Activated CD8-positive, alpha-beta memory T cell treated with anti-CD3 and anti-CD28 coated beads, Interleukin-2, amount 50 U/mL, for 4 hours (primary cell): ENCODE measurements at places on chromosomes 5 and 9.
A peak's percentile ranks its signal among the peaks of the same experiment; 100 is the strongest.

DNA sequence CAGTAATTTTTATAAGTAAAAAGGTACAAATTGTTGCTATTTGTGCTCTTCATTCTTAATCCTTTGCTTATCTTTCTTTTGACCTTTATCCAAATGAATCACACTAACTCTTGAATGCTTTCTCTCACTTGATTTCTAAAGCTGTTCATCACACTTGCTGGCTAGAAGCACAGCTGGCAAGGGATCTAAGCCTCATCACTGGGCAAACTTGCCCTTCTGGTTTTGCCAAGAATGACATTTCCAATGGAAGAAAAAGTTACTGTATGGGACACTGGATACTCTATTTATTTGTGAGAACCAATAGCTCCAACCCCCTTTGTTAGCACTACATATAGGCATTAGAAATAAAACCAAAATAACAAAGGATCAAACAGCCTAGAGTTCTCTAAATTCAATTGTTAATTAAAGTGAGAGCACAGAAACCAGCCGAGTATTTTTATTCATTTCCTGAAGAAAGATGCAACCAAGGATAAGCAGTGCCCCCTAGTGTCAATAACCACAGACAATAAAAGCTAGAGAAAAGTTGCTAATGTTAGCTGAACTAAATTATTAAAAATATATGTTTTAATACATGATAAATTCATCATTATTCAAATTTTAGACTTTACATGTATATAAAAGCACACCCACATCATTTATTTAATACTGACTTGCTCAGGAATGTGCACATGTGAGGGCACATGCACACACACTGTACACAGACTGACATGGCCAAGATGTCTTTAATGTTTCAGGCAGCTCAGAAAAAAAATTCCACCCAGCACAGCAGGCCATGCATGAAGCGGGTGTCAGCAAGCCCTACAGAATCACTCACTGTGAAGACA, 59.8 kb upstream of the POU5F2 start:
- no peak for DNase-seq

- DNase-seq = no peak
These were observed 5.3 kb upstream of the ZNF782 start for GRCh38 chr9:96859461-96860198.

DNA sequence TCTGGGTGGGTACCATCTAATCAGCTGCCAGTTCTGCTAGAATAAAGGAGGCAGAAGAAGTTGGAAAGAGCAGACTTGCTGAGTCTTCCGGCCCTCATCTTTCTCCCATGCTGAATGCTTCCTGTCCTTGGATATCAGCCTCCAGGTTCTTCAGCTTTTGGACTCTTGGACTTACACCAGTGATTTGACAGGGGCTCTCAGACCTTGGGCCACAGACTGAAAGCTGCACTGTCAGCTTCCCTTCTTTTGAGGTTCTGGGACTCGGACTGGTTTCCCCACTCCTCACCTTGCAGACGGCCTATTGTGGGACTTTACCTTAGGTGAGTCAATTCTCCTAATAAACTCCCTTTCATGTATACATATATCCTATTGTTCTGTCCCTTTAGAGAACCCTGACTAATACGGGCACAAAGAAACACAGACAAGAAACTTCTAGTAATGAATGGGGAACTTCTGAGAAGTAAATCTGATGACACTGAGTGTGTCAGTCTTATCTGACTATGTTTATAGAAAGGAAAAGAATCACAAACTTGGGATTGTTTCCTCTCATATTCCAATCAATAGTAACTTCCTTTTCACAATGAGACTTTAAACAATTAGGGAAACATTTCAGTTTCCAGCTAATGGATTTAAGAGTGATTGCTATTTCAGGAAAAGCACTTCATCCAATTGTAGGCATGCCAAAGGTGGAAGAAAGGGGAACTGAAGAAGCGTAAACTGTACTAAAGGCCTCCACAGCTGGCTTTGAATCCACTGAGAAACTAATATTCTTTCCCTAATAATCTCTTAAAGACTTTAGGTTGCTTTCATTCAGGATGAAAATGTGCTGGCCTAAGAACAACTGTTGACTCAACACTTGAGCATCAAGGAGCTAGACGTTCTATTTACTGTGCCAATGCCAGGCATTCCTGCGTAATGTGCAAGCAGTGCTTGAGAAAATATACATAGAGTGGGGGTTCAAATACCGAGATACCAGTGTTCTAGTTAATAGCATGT, 127.9 kb upstream of the PTGER4 start:
- no peak for DNase-seq

- no peak for DNase-seq
These were observed 4.7 kb upstream of the ADCY2 start for GRCh38 chr5:7391215-7391614.

DNA sequence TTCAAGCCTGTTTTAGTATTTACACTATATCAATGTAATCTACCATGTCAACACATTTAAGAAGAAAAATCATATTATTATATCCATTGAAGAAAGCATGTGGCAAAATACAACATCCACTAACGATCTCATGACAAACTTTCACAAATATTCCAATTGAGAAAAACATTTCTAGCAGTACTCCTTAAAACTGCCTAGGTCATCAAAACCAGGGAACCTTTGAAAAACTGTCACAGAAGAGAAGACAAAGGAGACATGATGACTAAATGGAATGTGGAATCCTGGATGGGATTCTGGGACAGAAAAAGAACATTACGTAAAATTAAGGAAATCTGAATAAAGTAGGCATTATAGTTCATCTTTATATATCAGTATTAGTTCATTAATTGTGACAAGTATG, 1091.3 kb upstream of the CDH6 start:
- DNase-seq = no peak

GRCh38 chr5:36875051-36875789, 1.3 kb upstream of the NIPBL start:
- peak; percentile 47 for DNase-seq

GRCh38 chr5:108543486-108543885, 161.6 kb upstream of the FBXL17 start:
- DNase-seq = no peak

GRCh38 chr9:95344735-95345325, 27.3 kb upstream of the FANCC start:
- no peak for DNase-seq

DNA sequence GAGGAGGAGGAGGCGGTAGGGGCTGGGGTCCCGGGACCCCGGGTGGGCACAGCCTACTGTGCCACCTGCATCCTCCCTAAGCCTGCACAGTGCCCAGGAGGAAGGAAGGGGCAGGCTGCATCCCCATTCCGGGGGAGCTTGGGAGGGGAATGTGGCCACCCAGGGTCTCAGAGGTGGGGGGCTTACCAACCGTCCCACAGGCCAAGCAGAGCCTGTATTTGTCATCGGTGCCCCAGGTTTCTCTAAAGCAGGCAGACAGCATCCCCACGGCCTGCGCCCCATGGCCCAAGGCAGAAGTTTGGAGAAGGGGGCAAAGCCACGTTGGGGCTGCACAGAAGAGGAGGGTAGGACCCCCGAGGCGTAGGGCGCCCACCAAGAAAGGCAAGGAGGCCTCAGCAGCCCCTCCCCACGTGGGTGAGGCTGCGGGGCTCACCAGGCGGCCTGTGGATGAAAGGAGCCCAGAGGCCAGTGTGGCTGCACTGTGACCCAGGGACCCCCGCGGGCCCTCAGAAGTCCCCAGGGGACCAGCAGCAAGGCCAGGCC, 507 bp upstream of the GPSM1 start:
- no peak for DNase-seq
